ENCODE measurements at places on chromosomes 6 and 20. TPM values are rescaled to one million over a fixed set of nuclear protein-coding genes. Genes with fewer than 3 reads are reported as not detected.

SIRPA gene
- 1.3 TPM for polyA plus RNA-seq

SLC22A16 gene
- not detected for polyA plus RNA-seq

CLPSL2 gene
- polyA plus RNA-seq = not detected

DZANK1 gene
- polyA plus RNA-seq = 2.8 TPM

ETV7 gene
- polyA plus RNA-seq = 2.0 TPM

All from B cell (primary cell).